CD4-positive, alpha-beta memory T cell (primary cell): ENCODE measurements at places on chromosomes 13 and 19. TPM values are rescaled to one million over a fixed set of nuclear protein-coding genes. Genes with fewer than 3 reads are reported as not detected.

- no peaks in the 10 kb centered on the region for H3K27me3 ChIP-seq
- no peaks in the 10 kb centered on the region for H3K4me1 ChIP-seq
- no peaks in the 10 kb centered on the region for H3K36me3 ChIP-seq
- no peak overlapping the region for H3K4me3 ChIP-seq
These were observed 389.2 kb downstream of the DIAPH3 start for GRCh38 chr13:59774491-59774971.

- no peak overlapping the region for H3K4me3 ChIP-seq
- no peaks in the 10 kb centered on the region for H3K27me3 ChIP-seq
- peak; percentile 24 for DNase-seq
- H3K36me3 ChIP-seq, result peaks cover 24% of the 10 kb centered on the region
- peak overlapping the region; percentile 90 for H3K27ac ChIP-seq
- peaks cover 43% of the 10 kb centered on the region for H3K4me1 ChIP-seq
These were observed 2.2 kb downstream of the RPS16 start for GRCh38 chr19:39433480-39434079.

ZNF571 gene
- 10.1 TPM for total RNA-seq

- H3K36me3 ChIP-seq, result no peaks in the 10 kb centered on the region
- no peak overlapping the region for H3K4me3 ChIP-seq
- DNase-seq, result no peak
These were observed 673 bp downstream of the IFNL4 start for GRCh38 chr19:39247701-39248664.

- no peak for DNase-seq
- no peak overlapping the region for H3K4me3 ChIP-seq
- peaks cover 15% of the 10 kb centered on the region for H3K4me1 ChIP-seq
These were observed 68.8 kb downstream of the DOCK9 start for GRCh38 chr13:98909016-98909415.

- no peak overlapping the region for H3K4me3 ChIP-seq
- DNase-seq, result no peak
- H3K27me3 ChIP-seq, result no peaks in the 10 kb centered on the region
- H3K36me3 ChIP-seq, result no peaks in the 10 kb centered on the region
- no peak overlapping the region for H3K27ac ChIP-seq
- H3K4me1 ChIP-seq, result peaks cover 4% of the 10 kb centered on the region
These were observed 48.1 kb upstream of the RAP2A start for GRCh38 chr13:97385854-97386253.

DNA sequence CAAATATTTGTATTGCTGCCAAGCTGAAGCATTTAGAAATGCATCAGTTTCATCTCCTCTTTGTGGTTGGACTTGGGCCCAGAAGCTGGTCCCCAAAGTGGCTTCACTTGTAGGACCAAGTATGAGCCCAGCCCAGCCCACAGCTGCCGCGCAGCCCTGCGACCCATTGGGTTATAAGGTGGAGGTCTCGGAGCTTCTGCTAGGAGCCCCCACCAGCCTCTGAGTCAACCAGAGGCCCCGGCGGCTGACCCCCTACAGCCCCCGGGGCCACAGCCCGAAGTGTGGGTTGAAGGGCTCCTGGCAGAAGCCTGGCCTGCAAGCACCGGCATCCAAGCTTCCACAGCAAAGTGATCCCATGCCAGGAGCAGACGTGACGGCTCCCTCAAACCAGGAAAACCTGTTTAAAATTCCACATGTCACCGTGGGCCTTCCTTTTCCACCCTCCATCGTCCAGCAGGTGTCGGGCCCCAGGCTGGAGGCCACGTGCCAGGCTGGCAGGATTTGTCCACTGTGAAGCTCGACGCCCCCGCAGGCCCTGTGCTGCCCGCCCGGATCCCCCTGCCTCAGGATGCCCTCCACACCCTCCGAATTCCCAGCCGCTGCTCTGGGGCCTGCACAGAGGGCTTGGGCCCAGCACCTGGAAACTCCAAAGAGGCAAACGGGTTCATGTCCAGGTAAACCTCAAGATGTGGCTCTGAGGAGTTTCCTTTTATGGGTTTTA lies 54.7 kb downstream of the C13orf46 start:
- H3K27ac ChIP-seq, result no peak overlapping the region
- peaks cover 25% of the 10 kb centered on the region for H3K27me3 ChIP-seq
- no peak for DNase-seq
- H3K4me1 ChIP-seq, result no peaks in the 10 kb centered on the region
- no peaks in the 10 kb centered on the region for H3K36me3 ChIP-seq
- no peak overlapping the region for H3K4me3 ChIP-seq

GRCh38 chr13:32117701-32118100 lies 86.1 kb downstream of the FRY start:
- no peaks in the 10 kb centered on the region for H3K36me3 ChIP-seq
- DNase-seq, result no peak
- H3K27ac ChIP-seq, result no peak overlapping the region
- no peaks in the 10 kb centered on the region for H3K27me3 ChIP-seq
- no peak overlapping the region for H3K4me3 ChIP-seq

DNA sequence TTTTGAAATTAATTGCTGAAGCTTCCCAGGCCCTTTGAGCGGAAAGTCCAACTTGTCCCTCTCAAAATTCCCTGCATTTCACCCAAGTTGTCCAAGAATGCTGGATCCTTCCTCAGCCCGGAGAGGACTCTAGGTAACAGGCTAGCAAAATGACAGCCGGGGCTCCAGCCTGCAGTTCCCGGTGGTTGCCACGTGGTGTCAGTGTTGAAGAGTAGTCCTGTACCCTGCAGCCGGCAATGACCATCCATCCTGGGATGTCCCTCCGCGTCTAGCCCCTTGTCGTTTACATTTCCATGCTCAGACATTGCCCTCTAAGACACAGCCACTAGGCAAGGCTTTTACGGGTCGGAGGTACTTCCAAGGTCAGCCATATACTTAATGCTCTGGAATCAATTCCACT lies 31.4 kb upstream of the MTIF3 start:
- DNase-seq, result no peak
- H3K4me1 ChIP-seq, result peaks cover 21% of the 10 kb centered on the region
- no peak overlapping the region for H3K27ac ChIP-seq

DNA sequence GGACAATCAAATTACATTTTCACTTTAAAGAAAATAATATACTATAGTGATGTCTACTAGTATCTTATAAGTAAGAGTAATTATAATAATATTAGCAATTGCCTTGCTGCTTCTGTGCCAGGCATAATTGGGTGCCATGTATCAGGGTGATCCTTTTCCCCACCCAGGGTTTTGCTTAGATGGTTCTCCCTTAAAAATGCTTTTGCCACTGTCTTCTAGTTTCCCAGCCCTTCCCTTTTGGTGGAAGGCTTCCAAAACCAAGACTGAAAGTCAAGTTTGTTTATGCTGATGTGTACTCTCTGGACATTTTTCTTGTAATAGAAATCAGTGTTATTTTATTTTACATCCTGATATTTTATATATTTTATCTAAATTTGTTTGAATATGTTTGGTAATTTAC lies 77.8 kb downstream of the ITGBL1 start:
- H3K4me3 ChIP-seq, result no peak overlapping the region
- no peak overlapping the region for H3K27ac ChIP-seq
- no peak for DNase-seq

DNA sequence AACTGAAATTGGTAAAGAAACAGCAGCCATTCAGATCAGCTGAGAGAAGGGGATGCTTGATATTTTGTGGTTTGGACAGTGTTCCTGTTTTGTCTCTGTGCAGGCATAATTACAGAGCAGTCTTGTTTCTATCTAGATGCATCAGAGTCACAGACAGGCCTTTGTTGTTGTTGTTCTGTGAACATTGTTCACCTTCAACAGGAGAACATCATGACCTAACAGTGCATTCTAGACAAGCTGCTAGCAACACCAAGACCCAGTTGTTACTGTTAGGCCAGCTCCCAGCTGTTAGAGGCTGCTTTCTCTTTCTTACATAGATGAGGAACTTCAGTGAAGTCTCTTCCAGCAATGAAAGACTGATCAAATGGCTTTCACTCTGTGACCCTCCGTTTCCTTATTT lies 8.5 kb upstream of the LSR start:
- peaks cover 35% of the 10 kb centered on the region for H3K4me1 ChIP-seq
- no peaks in the 10 kb centered on the region for H3K27me3 ChIP-seq
- peak; percentile 75 for DNase-seq
- H3K4me3 ChIP-seq, result no peak overlapping the region

SIGLEC5 gene
- total RNA-seq, result not detected

DNA sequence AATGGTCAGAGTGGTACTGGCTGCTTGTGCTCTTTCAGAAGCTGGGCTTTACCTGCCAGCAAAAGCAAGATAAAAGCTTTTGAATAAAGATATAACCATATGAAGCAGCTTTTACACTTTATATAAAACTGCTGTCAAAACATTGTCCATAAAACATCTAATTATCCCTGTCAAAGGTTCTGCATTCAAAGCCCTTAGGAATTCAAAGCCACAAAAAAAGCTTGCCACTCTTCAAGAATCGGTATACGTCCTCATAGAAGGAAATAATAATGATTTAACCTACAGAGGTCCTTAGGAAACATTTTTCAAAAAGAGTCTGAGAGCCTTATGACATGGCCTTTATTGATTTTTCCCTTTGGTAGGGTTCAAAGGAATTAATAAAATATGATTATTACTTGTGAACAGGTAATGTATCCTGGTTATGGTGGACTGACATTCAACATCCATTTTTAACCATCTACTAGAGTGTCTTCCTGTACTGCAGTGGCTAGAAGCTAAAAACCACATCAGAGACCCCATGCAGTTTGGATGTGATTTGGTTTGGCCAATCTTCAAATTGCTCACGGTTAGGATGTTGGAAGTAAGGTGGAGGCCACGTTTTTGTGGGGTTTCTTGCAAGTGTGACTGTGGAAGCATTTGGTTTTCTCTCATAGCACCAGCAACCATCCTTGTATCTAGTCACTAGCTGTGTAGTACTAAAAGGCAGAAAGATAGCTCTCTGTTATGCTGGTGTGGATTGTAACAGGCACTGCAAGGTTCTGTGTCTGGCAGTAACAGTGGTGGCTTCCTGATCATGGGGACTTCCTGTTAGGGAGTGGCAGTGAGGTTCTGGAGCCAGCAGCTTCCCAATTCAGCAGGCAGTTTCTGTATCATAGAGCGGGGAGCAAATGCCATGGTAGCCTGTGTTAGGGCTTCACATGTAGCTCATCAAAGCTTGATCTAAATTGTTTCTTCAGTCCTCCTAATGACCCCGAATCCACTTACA lies 441.5 kb downstream of the DIAPH3 start:
- DNase-seq, result no peak
- no peaks in the 10 kb centered on the region for H3K36me3 ChIP-seq
- no peaks in the 10 kb centered on the region for H3K27me3 ChIP-seq
- no peak overlapping the region for H3K27ac ChIP-seq
- H3K4me1 ChIP-seq, result peaks cover 9% of the 10 kb centered on the region

- H3K4me3 ChIP-seq, result no peak overlapping the region
- no peaks in the 10 kb centered on the region for H3K4me1 ChIP-seq
- H3K27me3 ChIP-seq, result no peaks in the 10 kb centered on the region
These were observed 7.5 kb upstream of the BAX start for GRCh38 chr19:48947258-48947542.

- no peak overlapping the region for H3K27ac ChIP-seq
- H3K4me1 ChIP-seq, result peaks cover 14% of the 10 kb centered on the region
- no peak overlapping the region for H3K4me3 ChIP-seq
- no peaks in the 10 kb centered on the region for H3K27me3 ChIP-seq
- no peak for DNase-seq
- H3K36me3 ChIP-seq, result no peaks in the 10 kb centered on the region
These were observed 9.5 kb downstream of the GAS6 start for GRCh38 chr13:113854238-113855011.

DNA sequence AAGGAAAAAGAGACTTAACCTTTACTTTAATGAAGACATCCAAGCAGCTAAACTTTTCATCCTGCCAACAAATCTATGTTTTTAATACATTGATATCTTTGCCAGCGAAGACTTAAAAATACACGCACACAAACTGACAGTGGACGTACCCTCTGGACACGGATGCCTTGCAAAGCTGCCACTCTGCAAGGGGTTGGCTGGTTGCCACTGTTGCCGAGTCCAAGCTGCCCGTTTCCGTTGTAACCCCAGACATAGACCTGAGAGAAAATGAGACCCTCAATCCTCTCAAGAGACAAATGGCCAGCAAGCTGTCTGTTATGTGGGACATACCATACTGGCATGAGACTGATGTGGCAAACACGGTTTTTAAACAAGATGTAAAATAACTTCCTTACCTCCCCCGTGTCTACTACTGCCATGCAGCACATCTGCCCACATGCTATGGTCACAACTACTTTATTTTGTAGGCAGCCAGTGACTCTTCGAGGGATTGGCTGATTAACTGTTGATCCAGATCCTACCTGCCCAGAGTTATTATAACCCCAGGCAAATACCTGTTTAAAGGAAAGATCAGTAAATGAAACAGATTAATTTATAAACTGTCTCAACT lies 21.2 kb downstream of the RCBTB2 start:
- no peak for DNase-seq
- H3K27ac ChIP-seq, result no peak overlapping the region
- H3K4me3 ChIP-seq, result no peak overlapping the region
- H3K36me3 ChIP-seq, result no peaks in the 10 kb centered on the region
- no peaks in the 10 kb centered on the region for H3K27me3 ChIP-seq

- H3K27me3 ChIP-seq, result no peaks in the 10 kb centered on the region
- no peak for DNase-seq
- no peak overlapping the region for H3K27ac ChIP-seq
- H3K4me3 ChIP-seq, result no peak overlapping the region
- peaks cover 27% of the 10 kb centered on the region for H3K36me3 ChIP-seq
These were observed 18.8 kb downstream of the HIPK4 start for GRCh38 chr19:40370997-40371801.

APOC1 gene
- 6.4 TPM for total RNA-seq

LRRC25 gene
- total RNA-seq, result 0.91 TPM

- no peak for DNase-seq
- H3K4me1 ChIP-seq, result peaks cover 61% of the 10 kb centered on the region
- H3K27ac ChIP-seq, result no peak overlapping the region
- peaks cover 33% of the 10 kb centered on the region for H3K36me3 ChIP-seq
These were observed 16.0 kb downstream of the FXYD5 start for GRCh38 chr19:35170359-35171061.

GRCh38 chr13:106499113-106499512 lies 36.3 kb downstream of the EFNB2 start:
- H3K27me3 ChIP-seq, result no peaks in the 10 kb centered on the region
- H3K36me3 ChIP-seq, result no peaks in the 10 kb centered on the region
- H3K27ac ChIP-seq, result no peak overlapping the region
- DNase-seq, result no peak
- no peaks in the 10 kb centered on the region for H3K4me1 ChIP-seq

DNA sequence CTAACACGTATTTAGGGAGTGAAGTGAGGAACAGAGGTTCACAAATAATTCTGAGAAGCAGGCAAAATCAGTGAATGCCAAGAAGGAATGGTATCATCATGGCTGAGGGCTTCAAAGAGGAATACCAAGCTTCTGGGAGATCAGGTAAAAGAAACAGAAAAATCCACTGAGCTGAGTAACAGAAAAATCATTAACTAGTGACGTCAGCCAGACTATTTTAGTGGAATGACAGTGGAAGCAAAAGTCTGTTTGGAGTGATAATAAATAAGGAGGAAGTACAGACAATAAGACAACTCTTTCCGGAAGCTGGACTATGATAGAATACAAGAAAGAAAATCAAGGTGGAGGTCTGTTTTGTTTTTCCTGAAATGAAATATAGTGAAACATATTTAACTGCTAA lies 83.5 kb downstream of the SACS start:
- H3K4me1 ChIP-seq, result no peaks in the 10 kb centered on the region
- H3K4me3 ChIP-seq, result no peak overlapping the region
- DNase-seq, result no peak
- peaks cover 32% of the 10 kb centered on the region for H3K36me3 ChIP-seq

C19orf38 gene
- 0.36 TPM for total RNA-seq

PROZ gene
- total RNA-seq, result not detected
